CMK (cell line): ENCODE measurements at places on chromosomes 7 and 10.

GRCh38 chr7:82595176-82595575 is 151.6 kb upstream of the CACNA2D1 start:
- no peak for DNase-seq

DNA sequence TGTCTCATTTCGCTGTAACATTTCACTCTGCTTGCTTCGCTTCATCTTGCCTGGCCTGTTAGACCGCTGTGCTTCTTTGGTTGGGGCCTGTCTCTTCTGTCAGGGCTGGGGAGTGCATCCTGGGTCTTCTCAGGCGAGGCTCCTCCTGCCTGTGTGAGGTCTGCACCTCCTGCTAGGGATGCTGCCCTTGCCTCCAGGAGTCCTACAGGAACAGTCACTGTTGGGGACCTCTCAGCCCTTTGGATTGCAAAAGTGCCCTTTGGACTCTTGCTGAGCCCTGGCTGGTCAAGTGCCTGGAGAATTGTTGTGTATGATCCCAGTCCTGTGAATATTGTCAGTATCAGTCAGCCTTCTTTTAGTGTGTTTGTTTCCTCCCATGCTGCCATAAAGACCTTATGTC is 84.1 kb downstream of the MDFIC start:
- DNase-seq: no peak

- no peak for DNase-seq
Observed at GRCh38 chr10:71145352-71145945, 66.9 kb upstream of the UNC5B start.

DNA sequence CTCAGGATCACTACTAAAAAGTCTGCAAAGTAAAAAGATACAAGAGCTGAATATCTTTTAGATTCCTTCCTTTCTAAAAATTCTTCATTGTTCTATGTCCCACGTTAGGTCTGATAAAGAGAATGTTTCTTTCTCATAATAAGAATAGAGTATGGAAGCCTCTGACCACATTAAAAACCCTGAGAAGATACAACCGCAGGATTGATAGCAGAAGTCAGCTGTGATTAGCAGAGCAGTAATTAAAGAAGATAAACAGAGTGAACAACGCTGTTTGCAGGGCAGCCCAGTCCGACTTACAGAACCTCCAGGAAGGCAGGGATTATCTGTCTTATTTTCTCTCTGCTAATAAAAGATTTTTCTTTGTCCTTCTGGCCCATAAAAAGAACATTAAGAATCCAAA is 31.4 kb upstream of the PITRM1 start:
- DNase-seq: no peak

DNA sequence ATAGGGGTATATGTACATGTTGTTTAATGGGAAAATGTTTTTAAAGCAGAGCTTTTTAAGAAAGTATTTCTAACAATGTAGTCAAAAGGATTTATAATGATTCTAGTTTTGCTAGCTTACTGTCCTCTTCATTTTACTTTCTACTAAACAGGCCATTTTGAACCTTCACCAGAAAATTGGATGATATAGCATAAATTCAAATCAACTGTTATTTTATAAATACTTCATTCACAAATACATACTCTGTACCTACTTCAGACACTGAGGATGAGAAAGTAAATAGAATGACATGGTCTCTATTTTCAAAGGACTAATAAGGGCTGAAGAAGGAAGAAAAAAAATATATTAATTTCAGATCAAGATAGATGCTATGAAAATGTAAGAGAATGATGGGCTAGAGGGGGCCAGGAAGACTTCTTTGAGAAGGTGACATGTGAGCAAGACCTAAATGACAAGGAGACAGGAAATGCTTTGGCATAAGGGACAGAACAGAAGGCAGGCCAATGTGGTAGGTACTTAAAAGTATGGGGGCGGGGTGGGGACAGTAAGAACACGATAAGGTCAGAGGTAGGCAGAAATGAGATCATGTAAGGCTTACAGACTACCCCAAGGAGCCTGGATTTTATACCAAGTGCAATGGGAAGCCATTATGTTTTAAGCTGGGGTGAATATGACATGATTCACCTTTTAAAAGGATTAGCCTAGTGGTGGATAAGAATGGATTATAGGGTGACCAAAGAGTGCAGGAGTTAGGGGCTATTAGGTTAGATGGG is 5.2 kb downstream of the NAMPT start:
- DNase-seq: no peak

GRCh38 chr10:132783165-132783939 is 2.6 kb downstream of the NKX6-2 start:
- DNase-seq: no peak

GRCh38 chr10:54800741-54801421 is at the start of gene PCDH15:
Gene PCDH15, minus strand, starts transcription at chr10:54801231. Its CDS starts 136,969 bp downstream, at chr10:54664262.
- no peak for DNase-seq
